ENCODE measurements at places on chromosomes 1 and 21. TPM values are rescaled to one million over a fixed set of nuclear protein-coding genes. Genes with fewer than 3 reads are reported as not detected.

DNA sequence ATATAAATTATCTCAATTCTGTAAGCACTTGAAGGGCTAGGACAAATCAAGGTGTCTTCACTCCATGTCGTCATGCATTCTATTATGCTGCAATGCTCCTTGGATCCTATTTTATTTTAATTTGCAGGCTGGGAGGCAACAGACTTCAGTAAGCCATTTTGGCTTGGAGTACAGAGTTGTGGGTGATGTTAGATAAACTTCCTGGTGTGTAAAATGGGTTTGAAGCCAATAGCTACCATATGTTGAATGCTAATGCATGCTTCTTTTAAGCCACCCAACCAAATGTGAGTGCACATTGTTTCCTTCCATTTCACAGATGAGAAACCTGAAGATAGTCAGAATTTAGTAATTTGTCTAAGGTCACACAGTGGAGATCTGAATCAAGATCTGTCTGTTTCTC is 482.8 kb downstream of the DISC1 start:
- DNase-seq = no peak

DNA sequence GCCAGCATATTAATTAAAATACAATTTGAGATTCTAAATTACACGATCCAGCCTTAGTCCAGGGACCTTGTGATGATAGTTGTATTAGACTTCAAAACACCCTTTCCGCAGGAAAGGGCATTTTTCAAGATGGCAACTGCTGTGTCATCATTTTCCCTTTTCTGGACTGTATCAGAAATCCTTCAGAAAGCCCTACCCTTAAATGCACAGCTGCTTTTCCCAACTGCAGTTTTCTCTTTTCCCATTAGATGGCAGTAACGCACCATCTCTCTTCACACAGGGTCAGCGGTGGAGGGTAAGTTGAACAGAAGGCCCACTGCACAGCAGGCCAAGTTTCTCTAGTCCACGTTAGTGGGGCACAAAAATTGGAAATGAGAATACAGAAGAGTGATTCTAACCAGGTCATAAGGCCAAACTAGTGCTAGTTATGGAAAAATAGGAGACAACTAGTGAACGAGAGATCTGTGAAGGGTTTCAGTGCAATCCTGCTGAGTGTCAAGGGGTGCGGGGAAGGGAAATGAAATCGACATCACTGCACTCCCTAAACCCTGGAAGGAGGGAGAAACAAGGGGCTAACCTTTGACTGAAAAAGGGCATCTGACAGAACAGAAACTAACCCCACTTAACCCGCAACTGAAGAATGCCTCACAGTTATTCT is 22.1 kb upstream of the TDRD10 start:
- no peak for DNase-seq

Gene MANEAL
- 2.3 TPM for total RNA-seq

GRCh38 chr1:223084464-223084866 is 58.6 kb downstream of the TLR5 start:
- DNase-seq = no peak

DNA sequence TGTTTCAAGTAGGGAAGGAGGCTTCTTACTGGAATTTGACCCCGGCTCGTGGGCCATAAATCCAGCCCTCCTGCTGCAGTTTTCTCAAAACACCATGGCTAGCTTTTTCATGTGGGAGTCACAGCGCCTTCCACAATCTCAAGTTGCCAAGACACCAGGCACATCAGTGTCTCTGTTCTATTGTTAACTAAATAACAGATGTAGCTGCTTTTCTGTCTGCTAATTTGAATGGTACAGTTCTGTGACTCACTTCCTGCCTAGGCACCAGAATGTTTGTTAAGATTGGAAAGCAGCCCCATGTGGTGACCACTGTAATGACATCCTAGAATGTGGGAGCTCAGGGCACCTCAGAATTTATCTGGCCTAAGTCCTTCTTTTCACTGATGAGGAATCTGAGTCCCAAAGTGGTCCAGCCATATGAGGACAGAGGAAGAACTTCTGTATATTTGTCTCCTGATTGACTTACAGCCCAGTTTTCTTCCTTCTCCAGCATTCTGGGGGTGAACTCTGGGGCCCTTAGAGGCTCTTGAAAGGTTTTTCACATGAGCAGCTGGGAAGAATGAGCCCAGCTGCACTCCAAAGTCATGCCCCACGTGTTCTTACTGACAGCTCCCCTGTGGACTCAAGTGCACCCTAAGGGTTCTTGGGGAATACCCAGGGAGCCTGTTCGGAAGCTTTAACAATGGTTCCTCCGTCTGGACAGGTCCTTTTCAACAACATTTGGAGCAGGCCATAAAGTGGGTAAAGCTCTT is 27.5 kb downstream of the TRIM45 start:
- no peak for DNase-seq

Gene CNIH4
- total RNA-seq = 30.5 TPM

Gene PKLR
- not detected for total RNA-seq

- DNase-seq = no peak
Observed at GRCh38 chr1:46003315-46003714, 129.1 kb downstream of the PIK3R3 start.

GRCh38 chr21:25963181-25963580 is 207.4 kb downstream of the APP start:
- no peak for DNase-seq

DNA sequence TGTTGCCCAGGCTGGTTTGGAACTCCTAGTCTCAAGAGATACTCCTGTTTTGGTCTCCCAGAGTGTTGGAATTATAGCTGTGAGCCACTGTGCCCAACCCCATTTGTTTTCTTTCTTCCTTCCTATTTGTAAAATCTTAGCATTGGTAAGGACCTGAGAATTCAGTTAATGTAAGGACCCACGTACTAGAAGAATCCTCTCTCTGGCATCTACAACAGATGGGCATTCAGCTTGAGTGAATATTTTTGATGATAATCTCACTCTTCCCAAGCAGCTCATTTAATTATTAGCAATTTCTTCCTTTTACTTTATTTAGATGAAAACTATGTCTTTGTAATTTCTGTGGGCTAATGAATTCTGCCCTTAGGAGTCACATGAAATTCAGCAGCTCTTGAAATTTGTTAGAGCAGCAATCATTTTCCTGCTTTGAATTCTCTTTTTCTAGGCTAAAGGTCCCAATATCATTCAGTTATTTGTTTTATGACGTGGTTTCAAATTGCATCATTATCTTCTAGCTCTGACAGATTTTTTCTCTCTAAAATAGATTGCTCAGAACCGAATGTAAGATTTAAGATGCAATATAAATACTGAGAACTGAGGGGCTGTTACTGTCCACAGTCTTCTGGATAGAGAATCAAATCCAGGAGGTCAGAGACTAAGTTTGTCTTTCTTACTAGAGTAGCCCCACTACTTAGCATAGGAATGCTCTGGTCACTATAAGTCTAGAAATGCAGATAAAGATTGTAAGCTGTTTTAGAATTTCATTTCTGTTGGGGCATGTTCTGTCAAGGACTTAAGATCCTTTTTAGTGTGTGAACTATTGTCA is 59.4 kb downstream of the EPB41 start:
- no peak for DNase-seq

DNA sequence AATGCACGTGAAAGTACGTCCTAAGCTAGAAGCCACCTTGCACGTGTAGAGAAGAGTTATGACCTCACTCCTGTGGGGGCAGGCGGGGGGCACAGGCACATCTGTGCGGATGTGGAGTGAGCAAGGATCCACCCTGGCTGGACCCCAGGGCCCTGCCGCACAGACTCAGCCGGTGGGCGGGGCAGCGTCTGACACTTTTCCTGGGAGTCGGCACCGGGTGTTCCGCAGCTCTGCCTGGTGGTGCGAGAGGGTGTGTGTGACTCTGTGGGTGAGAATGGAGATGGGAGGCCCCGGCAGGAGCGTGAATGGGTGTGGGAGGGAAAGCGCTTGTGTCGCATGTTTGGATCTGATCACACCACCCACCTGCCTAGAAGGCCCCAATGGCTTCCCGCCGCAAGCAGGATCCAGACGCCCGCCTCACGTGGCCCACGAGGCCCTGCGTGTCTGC is 29.5 kb downstream of the RAP1GAP start:
- no peak for DNase-seq

Gene KRTAP19-3
- total RNA-seq = not detected

- no peak for DNase-seq
Observed at GRCh38 chr1:169046671-169047070, 59.8 kb upstream of the ATP1B1 start.

GRCh38 chr1:108615544-108615943 is 45.3 kb downstream of the HENMT1 start:
- DNase-seq = no peak

GRCh38 chr1:166377896-166378295 is 211.1 kb upstream of the FAM78B start:
- no peak for DNase-seq

DNA sequence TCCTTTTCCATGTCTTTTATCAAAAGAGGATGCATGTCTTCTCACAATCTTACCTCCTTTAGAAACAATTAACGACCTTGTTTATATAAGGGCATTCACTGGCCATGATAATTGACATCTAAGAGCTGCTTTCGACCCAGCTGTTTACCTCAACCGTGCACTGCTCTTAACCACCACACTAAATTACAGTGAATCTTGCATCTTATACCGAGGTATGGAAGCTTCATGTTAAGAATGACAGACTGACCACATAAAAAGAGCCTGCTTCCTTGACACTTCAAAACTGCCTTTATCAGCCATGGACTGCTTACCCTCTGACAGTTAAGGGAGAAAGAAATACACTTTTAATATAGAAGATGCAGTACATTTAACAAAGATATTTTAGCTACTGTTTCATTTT is 301.7 kb upstream of the LYPLAL1 start:
- no peak for DNase-seq

DNA sequence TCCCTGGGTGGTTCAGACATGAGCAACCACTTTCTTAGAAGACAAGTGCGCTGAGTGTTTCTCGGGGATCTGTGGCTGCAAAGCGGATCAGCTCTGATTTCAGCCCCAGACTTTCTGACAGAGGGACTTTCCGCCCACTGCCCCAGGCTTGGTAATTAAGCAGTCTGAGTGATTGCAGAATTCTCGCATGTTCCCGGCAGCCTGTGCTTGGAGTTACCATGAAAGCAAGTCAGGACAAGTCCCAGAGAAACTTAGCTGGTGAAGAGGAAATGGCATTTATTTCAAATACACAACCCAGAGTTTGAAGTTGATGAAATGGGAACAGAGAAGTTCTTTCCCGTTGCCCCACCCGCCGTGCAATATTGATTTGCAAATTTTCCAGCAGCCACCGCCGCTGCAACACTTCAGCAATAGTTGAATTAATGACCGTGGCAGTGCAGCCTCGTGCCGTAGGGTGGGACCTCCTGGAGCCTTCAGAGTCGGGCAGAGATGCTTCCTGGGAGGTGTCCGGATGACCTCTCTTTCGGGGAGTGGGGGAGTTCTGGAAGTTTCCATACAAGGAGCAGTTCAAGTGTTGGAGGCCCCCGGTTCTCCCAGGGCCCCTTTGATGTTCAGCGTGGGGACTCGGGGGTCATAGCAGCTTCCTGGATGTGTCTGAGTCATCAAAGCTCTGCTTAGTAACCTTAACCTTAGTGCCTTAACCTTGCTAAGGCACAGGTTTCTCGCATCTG is 134.7 kb downstream of the KAZN start:
- no peak for DNase-seq

Gene ERICH3
- total RNA-seq = not detected

- DNase-seq = no peak
Observed at GRCh38 chr1:224106568-224107281, 7.2 kb upstream of the FBXO28 start.

- DNase-seq = no peak
Observed at GRCh38 chr1:203558064-203558760, 64.3 kb downstream of the OPTC start.

GRCh38 chr1:9455487-9456234 is 83.6 kb upstream of the SLC25A33 start:
- no peak for DNase-seq

GRCh38 chr1:179881642-179882252 is 338 bp upstream of the TOR1AIP1 start:
- DNase-seq = no peak

Gene HMCN1
- total RNA-seq = 0.49 TPM

Gene DIRAS3
- 1.1 TPM for total RNA-seq

DNA sequence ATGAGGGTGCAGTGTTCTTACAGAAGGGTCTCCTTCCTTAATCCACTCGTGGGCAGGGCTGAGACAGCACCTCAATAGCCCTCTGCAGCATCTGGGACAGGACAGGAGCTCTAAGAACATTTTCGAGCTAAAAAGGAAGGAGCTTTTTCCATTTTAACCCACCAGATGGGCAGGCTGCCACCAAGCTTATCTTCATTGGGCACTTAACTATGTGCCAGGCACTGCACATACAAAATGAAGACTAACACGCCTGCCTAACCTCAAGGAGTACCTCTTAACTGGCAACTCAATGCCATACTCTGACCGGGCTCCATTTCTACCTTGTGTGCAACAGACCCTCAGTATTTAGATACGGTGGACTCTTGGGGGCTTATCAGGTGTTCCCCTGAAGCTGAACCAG is 48.2 kb downstream of the SSBP3 start:
- DNase-seq = no peak

DNA sequence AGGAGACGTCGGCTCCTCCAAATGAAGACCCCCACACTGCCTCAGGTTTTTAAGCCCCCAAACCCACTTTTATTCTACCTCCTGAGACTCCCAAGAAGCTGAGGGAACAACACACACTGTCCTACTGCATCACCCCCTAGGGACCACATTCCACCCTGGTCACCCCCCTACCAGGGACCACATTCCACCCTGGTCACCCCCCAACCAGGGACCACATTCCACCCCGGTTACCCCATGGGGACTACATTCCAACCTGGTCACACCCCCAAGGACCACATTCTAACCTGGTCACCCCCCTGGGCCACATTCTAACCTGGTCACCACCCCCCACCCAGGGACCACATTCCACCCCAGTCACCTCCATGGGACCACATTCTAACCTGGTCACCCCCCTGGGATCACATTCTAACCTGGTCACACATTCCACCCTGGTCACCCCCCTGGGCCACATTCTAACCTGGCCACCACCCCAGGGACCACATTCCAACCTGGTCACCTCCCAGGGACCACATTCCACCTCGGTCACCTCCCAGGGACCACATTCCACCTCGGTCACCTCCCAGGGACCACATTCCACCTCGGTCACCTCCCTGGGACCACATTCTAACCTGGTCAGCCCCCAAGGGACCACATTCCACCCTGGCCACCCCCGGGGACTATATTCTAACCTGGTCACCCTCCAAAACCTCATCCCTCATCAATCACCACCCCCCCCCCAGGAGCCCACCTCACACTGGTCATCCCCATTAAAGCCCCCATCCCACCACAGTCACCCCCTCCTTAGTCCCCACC is 587.6 kb downstream of the NPHP4 start:
- no peak for DNase-seq

DNA sequence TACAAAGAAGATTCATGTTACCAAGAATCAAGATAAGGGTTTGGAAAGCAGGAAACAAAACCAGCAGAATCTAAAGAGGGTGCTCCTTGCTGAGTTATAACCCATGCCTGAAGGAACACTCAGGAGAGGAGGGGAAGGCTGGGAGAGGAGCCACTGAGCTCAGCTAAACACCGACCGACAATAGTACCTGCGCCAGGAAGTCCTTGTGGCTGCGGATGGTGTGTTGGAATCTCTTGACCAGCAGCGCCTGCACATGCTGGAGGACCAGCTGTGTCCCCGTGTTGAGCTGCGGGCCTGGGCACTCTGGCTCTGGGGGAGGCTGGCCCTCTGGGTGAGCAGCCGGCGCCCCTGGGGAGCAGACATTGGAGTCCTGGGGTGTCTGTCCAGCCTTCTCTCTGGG is 89.4 kb downstream of the ABCA4 start:
- DNase-seq = no peak
